SK-N-MC (cell line): ENCODE measurements at places on chromosomes 2 and 18.

GRCh38 chr2:160484859-160485520 lies 8.6 kb downstream of the RBMS1 start:
- no peak for DNase-seq

GRCh38 chr2:38572167-38572566 lies 30.6 kb downstream of the HNRNPLL start:
- no peak for DNase-seq

DNA sequence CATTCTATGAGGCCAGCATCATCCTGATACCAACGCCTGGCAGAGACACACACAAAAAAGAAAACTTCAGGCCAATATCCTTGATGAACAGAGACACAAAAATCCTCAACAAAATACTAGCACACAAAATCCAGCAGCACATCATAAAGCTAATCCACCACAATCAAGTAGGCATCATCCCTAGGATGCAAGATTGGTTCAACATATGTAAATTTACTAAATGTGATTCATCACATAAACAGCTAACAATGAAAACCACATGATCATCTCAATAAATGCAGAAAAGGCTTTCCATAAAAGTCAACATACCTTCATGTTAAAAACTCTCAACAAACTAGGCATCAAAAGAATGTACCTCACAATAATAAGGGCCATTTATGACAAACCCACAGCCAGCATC lies 65.3 kb downstream of the WDPCP start:
- DNase-seq = no peak

DNA sequence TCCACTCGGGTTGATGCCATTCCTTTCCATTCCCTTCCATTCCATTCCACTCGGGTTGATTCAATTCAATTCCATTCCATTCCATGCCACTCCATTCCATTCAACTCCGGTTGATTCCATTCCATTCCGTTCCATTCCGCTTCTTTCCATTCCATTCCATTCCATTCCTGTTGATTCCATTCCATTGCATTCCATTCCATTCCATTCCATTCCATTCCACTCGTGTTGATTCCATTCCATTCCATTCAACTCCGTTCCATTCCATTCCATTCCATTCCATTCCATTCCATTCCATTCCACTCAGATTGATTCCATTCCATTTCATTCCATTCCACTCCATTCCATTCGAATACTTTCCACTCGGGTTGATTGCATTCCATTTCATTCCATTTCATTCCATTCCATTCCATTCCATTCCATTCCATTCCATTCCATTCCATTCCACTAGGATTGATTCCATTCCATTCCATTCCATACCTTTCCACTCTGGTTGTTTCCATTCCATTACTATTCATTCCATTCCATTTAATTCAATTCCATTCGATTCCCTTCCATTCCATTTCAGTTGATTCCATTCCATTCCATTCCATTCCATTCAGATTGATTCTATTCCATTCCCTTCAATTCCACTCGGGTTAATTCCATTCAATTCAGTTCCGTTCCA lies 1141.8 kb downstream of the RPIA start:
- no peak for DNase-seq

- no peak for DNase-seq
Observed at GRCh38 chr2:26979741-26980140, 9.3 kb downstream of the MAPRE3 start.

GRCh38 chr2:193793914-193794313 lies 1599.2 kb upstream of the TMEFF2 start:
- DNase-seq = no peak

GRCh38 chr2:109170645-109171044 lies 41.6 kb downstream of the SH3RF3 start:
- no peak for DNase-seq

DNA sequence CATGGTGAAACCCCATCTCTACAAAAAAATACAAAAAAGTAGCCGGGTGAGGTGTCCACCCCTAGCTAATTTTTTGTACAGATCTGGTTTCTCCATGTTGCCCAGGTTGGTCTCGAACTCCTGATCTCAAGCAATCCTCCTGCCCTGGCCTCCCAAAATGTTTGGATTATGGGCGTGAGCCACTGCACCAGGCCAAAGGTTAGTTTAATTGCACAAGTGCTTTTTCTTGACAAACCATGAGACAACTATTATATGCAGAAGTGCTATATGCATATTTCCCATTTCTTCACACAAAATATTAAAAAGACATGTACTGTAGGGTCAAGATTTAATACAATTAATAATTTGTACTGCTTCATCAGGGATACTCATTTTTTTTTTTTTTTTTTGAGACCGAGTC lies 5.0 kb upstream of the GGCX start:
- DNase-seq = no peak

- no peak for DNase-seq
Observed at GRCh38 chr2:21452678-21453077, 328.9 kb downstream of the TDRD15 start.

DNA sequence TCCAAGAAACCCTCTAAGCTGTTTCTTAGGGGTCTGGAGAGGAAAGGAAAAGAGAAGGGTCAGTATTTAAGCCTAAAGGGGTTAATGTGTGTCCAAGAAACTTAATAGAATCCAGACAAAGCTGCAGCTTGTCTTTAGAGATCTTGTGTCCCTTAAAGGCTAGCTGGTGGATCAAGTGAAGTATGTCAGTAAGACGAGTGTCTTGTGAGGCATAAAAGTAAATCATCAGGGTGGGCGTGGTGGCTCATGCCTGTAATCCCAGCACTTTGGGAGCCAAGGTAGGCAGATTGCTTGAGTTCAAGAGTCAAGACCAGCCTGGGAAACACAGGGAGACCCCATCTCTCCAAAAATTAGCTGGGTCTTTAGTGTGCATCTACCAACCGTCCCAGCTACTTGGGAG lies 47.8 kb downstream of the CERS6 start:
- no peak for DNase-seq

GRCh38 chr2:59993726-59994125 lies 559.7 kb downstream of the BCL11A start:
- DNase-seq = no peak

- DNase-seq = no peak
Observed at GRCh38 chr2:46493971-46494250, 14.5 kb downstream of the TMEM247 start.

DNA sequence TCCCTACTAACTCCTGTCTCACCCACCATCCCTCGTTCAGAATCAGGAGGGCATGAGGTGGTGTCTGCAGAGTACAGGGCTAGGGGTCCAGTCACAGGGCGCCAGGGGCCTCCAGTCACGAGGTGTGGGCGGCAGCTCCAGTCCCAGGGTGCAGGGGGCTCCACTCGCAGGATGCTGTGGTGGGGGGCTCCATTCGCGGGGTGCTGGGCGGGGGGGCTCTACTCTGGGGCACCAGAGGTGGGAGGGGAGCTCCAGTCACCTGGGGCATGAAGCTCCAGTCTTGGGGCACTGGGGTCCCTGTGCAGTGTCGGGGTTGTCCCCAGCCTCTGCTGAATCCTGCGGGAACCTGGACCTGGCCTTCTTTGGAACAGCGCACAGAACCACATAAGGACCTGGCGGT lies 66.0 kb downstream of the EIPR1 start:
- DNase-seq = no peak

- DNase-seq = no peak
Observed at GRCh38 chr18:62846313-62846712, 131.0 kb downstream of the PHLPP1 start.

DNA sequence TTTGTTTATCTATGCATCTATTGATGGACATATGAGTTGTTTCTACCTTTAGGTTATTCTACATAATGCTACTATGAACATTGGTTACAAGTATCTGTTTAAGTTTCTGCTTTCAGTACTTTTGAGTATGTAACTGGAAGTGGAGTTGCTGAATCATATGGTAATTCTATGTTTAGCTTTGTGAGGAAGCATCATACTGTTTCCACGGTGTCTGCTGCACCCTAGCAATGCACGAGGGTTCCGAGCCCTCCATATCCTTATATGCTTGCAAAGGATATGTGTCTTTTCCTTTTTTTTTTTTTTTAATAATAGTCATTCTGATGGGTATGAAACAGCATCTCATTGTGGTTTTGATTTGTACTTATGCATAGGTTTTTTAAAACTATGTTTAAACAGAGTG lies 83.7 kb downstream of the FMNL2 start:
- DNase-seq = no peak

DNA sequence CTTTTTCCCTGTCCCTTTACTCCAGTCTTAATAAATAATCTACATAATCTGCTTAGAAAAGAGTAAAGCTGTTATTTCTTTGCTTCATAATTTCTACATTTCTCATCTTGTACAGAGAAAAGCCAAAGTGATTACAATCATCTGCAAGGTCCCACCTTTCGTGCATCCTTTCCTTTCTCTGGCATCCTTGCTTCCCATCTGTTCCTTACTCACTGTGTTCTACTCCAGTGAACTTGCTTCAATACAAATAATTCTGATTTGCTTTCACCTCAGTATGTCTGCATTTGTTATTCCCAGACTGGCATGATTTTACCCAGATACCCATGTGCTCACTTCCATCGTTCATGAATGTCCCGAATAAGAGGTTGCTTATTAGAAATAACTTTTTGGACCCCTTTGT lies 99.4 kb upstream of the DSEL start:
- no peak for DNase-seq

GRCh38 chr2:64482765-64483504 lies 29.0 kb downstream of the LGALSL start:
- no peak for DNase-seq

DNA sequence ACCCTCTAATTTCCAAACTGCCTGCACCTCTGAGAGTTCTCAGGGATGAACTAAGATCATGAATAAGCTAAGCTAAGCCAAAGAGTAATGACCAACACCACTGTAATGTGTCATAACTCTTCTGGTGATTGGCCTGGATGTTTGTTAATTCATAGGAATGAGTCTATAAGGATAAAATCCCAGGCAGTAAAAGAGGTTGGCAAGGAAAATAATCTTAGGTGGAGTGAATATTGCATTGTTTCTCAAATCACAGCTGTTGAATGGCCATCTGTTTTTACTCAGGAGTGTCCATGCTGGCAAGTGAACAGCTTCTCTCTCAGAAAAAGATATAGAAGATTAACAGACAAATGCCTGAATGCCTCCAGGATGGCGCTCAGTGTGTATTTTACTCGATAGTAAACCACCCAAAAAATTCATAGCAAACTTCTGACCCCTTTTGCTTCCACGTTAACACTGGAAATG lies 60.8 kb upstream of the GLS start:
- DNase-seq = no peak

GRCh38 chr18:75324686-75325257 lies 102.7 kb downstream of the SMIM21 start:
- DNase-seq = no peak

DNA sequence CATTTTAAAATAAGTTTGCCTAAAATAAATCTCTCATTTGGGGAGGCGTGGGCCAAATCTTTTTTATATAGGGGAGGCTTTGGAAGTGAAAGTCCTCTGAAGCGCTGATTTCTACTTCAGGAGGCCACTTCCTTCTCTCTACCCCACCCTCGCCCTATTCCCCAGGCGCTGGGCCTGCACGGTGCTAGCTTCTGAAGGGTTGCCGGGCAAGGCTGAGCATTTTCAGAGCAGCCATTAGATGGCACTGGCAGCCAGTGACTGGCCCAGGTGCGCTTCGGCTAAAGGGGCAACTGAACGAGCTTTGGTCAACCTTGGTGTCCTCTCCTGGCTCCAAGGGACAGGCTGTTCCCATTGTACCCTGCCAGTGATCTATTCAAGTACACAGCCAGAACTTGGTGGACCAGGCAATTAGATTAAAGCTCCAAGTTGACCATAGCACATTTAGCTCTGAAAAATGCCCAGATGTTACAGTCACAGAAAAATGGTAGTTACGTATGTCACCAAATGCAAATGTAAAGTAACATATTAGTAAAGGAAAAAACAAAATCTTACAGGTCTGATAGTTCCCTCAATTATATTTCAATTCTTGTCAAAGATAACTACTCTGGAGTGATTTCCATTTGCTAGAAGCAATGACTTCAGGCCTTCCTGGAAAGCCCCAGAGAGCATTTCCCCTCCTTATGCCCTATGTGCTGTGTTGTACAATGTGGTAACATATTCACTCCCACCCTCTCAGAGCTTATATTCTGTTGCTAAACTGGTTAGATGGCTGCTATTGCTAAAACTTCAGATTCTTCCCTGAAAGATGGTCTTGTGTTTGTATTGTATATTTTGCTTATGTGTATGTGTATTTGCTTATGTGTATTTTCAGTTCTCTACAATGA lies 2.1 kb downstream of the POMC start:
- no peak for DNase-seq

GRCh38 chr18:73893880-73894279 lies 253.8 kb downstream of the FBXO15 start:
- no peak for DNase-seq

GRCh38 chr2:120958623-120959366 lies 223.1 kb downstream of the GLI2 start:
- DNase-seq = no peak

GRCh38 chr2:196170213-196170605 lies 1.2 kb downstream of the STK17B start:
- DNase-seq = no peak

DNA sequence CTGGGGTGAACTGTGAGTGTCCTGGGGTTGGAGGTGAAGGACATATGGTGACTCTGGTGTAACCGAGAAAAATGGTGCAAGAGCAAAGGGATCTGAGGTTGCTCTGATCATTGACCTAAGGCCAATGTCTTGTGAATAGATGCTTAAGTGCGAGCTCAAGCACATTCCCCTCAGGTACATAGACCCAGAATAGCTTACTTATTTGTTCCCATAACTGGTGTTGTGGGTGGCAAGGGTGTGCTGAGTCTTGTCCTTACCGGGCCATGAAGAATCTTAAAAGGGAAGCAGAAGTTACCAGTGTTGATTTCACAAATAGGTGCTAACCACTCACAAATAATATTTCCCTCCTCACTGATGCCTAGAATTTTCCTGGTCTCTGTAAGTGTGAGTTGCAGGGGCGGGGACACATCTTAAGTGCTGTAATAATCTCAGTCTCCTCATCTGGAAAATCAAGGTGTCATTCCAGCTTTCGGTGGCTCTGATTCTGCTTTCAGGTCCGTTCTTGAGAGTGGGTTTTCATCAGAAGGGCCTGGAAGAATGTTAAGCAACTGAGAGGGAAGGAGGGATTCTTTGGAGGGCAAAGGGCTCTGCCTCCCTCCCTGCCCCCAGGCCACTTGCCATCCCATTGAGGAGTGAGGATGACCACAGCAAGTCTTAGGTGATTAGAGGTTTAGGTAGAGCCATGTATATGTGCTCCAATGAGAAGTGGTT lies 54.9 kb downstream of the LIPG start:
- no peak for DNase-seq

- no peak for DNase-seq
Observed at GRCh38 chr2:23655934-23656596, 270.9 kb downstream of the ATAD2B start.

DNA sequence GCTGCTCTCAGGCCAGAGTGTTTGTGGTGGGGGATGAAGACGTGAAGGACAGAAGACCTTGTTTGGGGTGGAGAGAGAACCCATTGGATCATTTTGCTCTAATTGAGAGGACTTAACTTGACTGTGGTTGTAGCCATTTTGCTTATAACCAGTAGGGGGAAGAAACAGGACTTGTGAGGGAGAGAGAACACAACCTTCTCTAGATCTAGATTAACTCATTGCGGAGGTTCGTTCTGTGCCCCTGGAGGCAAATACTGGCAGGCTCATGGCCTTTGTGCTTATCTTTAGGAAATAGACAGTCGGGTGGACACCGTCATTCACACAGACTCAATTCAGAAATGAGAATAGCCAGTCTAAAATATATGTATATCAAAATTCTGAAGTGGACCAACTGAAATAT lies 147.0 kb upstream of the LHCGR start:
- no peak for DNase-seq

- peak; percentile 63 for DNase-seq
Observed at GRCh38 chr2:85744741-85745601, 8.8 kb upstream of the ATOH8 start.

- no peak for DNase-seq
Observed at GRCh38 chr2:9099341-9099751, 95.9 kb upstream of the MBOAT2 start.
